ENCODE measurements at places on chromosomes 6 and 20.

DNA sequence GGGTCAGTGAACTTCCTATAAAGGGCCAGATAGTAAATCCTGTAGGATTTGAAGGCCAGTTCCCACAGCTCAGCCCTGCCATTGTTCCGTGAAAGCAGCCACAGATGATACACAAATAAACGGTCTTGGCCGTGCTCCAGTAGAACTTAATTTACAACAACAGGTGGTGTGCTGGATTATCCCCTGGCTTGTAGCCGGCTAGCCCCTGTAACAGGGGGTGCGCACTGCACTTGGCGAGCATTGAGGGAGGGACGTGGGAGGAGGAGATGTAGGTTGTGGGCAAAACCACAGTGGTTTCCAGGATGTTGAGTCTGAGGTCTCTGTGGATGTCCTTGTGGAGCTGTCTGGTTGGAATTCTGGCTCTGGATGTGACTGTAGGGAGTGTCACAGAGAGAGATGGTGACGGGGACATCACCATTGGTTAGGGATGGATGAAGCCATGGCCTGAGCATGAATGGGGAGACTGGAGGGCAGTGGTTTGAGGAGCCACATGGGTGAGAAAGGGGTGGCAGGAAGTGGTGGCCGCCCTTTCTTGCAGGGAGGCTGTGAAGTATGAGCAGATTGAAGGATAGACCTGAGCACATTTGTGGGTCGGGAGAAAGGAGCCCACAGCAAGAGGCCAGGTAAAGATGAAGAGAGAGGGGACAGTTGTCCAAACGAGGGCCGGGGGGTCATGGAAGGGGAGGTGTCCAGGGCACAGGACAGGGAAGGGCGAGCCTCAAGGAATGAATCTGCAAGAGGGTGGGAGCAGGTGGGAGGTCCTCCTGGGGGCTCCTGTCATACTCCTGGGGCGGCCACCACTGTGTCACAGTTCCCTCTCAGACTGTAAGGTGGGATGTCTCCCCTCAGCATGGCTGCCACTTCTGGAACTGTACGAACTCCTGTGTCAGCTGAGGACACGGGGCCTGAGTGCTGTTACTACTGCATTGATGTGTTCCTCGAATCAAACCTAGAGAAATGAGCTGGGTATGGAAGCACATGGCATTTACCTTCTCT, 53.6 kb downstream of the CDH26 start:
- DNase-seq = no peak

GRCh38 chr20:63536241-63536977, 767 bp downstream of the PTK6 start:
- no peak for DNase-seq

GRCh38 chr6:105781915-105782314, 304.2 kb upstream of the PRDM1 start:
- no peak for DNase-seq

- no peak for DNase-seq
These were observed 146.7 kb upstream of the AFDN start for GRCh38 chr6:167679790-167680604.

GRCh38 chr20:31699801-31700728, 22.6 kb downstream of the BCL2L1 start:
- DNase-seq = no peak

DNA sequence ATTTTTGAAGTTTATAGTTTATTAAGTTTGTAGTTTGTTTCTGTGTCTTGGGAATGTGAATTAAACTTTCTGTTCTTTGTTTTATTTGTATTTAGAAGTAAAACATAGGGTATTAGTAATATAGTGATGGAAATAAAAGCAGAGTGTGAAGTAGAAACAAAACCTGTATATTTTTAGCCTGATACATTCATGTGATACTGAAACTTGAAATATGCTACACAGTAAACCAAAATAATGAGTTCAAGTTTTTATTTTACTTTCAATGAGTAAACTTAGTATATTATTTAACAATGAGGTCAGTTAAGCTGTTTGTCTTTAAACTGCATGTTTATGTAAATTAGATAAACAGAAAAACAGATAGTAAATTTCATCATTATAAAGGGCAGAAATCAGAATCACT, 1592.6 kb downstream of the GRIK2 start:
- DNase-seq = no peak

DNA sequence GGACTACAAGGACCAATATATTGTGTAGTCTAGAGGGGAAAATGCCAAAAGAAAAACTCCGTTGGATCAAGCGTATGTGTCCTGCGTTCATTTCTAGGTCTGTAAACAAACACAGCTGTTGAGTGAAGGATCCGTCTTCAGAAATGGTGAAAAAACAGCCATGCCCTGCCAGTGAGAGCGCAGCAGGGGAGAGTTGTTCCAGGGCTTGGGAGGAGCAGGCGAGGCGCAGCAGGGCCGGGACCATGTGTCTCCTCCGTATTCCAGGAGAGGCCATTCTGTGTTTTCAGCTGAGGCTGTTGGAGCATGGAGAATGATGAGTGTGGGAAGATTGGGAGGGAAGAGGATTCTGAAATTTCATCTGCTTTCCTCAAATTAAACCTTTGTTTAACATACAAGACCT, 38.0 kb downstream of the BMP6 start:
- DNase-seq = no peak

GRCh38 chr20:25224941-25225340, 22.9 kb upstream of the PYGB start:
- no peak for DNase-seq

DNA sequence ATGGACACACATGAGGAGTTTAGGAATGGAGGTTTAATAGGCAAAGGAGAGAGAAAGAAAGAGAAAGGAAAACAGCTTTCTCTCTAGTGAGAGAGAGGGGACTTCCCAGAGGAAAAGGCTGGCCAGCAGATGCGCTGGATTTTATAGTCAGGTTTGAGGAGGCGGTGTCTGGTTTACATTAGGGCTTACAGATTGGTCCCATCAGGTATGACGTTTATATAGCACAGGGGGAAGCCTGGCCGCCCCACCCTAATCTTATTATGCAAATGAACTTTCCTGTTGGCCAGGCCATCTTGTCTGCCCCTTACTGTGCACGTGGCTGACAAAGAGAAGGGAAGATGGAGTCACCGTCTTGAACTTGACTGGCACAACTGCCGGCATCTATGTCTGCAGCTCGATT, 86.6 kb upstream of the QKI start:
- DNase-seq = no peak

- peak; percentile 10 for DNase-seq
These were observed 2.4 kb downstream of the NUS1 start for GRCh38 chr6:117677553-117678141.

DNA sequence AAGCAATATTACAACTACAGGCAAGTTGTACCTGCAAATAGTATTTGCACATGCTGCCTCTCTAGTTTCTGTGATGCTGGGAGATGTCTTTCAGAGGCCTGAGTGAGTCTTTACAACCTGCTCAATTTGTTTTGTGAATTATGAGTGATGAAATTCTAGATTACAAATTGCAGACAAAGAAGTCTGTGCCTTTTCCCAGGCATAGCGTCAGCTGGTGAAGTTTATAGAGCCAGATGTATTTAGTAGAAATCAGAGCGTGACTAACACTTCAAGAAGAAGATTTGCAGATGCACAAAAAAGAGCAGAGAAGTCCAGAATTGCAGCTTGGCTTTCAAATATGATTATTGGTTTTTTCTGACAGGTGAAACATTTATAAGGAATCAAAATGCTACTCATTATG, 289.9 kb downstream of the PLCB1 start:
- no peak for DNase-seq

DNA sequence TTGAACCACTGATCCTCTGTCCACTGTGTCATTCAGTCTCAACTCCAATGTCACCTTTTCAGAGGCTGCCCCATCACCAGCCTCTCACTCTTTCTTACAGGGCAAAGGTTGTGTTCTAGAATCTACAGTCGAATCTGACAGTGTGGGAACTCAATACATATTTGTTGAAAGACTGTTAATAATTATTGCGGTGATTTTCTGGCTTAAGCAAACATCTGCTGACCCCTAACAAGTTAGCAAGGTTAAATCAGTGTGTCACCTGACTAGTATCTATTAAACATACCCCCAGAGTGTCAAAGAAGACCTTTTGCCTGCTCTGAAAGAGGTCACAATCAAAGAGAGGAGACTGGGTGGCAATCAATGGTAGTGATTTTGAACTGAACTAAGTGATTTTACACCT, 41.9 kb downstream of the ELOVL2 start:
- DNase-seq = no peak

DNA sequence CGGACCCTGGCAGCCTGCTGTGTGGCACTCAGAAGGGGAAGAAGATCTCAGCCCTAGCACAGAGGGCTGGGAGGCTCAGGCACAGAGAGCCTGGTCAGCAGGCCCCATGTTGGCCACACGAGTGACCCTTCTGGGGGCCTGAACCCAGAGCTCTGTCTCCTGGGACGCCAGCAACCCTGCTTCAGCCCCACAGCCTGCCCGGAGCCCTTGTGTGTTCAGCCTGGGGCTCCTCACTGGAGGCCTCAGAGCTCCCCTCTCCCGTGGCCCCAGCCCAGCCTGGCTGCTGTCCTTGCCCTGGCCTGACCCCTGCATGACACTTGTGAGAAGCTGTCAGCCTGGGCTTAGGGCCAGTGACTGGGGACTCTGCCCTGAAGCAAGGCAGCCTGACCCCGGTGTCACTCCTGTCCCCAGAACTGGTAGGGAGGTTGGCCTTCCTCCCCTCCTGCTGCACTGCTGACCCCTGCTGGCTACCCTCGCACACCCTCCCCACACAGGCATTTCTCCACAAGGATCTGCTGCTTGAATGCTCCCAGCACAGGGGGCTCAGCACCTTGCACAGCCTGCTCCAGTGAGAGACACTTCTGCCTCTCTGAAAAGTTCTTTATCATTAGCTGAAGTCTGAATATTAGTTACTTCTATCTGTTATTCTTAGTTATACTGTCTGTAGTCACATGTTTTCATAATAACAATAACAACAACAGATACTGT, 15.4 kb upstream of the IP6K3 start:
- peak; percentile 28 for DNase-seq

- DNase-seq = no peak
These were observed 193.0 kb upstream of the KCNK16 start for GRCh38 chr6:39515471-39515870.

GRCh38 chr6:129491436-129491835, 218.5 kb downstream of the ARHGAP18 start:
- DNase-seq = no peak

DNA sequence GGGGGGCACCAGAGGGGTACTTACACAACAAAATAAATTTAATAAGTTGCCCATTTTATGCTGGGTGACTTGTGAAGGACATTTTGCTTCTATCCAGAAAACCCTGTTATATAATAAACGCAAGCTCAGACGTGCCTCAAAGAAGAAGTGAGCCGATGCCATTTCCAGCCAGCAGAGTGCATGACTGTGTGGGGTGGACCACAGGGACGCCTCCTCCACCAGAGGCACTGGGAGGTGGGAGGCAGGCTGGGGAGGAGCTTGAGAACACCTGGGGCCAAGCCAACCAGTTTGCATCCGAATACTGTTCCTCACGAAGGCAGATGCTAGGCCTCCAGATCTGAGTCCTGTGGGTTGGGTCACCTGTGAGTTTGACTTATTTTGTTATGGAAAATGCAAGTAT, 363.8 kb downstream of the RNGTT start:
- DNase-seq = no peak

DNA sequence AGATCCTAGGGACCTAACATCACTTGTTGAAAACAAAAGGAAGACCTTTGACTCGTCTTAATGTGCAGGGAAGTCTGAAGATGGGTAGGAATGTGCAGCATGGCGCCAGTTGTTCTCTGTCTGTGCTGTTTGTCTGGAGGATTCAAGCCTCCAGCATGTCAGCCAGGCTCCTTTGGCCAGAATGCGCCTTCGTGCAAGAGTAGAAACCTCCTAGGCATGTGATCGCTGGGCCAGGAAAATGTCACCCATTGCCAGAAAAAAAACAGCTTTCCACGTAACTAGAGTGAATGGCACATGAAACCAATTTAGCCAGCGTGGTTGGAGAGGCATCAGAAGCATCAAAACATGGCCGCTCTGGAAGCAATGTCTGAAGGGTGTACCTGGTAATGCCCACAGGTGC, 132.7 kb downstream of the EDN1 start:
- DNase-seq = no peak

DNA sequence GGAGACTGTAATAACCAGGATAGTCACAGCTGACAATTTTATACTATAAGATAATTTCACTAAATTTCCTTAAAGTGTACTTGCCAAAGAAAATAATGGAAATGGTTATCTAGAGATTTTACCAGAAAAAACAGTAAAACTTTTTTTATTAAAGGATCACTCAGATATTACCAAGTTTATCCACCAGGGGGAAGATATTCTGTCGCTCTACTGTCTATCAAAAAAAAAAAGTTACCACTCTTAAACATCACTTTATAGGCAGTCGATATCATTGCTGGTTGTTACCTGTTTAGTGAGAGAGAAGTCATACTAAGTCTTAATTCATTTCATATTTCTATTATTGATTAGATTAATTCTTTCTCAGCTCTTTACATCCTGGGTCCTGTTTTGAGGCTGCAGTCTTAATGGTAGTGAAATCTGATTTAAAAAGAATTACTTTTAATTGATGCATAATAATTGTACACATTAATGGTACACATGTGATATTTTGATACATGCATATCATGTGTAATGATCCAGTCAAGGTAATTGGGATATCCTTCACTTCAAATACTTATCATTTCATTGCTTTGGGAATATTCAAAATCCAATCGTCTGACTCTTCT, 18.9 kb downstream of the L3MBTL3 start:
- DNase-seq = no peak

- no peak for DNase-seq
These were observed 36.5 kb upstream of the RFPL4B start for GRCh38 chr6:112310439-112311125.

DNA sequence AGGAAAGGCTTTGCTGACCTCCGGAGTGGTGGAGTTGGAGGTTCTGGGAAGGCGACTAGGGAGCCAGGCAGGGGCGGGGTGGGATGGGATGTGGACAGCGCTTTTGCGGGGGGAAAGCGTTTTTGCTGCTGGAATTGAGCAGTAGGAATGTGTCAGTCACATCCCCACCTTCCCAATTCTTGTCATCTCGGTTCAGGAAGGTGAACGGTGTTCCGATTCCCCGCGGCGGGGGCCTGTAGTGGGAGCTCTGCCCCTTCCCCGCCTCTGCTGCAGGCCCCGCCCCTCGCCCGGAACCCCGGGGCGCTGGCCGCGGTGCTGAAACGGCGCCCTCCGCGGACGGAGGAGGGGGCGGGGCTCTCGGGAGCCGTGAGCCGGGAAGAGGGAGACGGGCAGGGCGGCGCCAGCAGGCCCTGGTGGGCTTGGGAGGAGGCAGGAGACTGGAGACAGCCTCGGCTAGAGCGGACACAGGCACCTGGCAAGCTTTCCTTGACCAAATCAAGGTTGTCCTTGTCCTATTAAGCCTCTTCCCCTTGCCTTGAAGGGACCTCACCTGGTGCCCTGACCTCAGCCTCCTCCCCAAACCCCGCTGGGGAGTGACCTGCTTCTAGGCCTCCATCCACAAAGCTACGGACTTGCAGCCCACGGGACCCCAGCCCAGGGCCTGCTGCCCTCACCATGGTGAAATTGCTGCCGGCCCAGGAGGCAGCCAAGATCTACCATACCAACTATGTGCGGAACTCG, at the start of gene LHFPL5:
LHFPL5 (plus strand) TSS at position 357 of the 741 bp plus-strand sequence; CDS start at position 676, 319 bp downstream.
- DNase-seq = peak; percentile 12

- DNase-seq = no peak
These were observed 46.0 kb upstream of the HINT3 start for GRCh38 chr6:125910527-125910926.
